ENCODE measurements at places on chromosomes 3 and 15. TPM values are rescaled to one million over a fixed set of nuclear protein-coding genes. Genes with fewer than 3 reads are reported as not detected.

Gene ZNF502
- polyA plus RNA-seq, result 6.6 TPM

Gene PKM
- 746 TPM for polyA plus RNA-seq

Gene CCDC54
- 4.0 TPM for polyA plus RNA-seq

Gene CPEB1
- polyA plus RNA-seq, result 1.2 TPM

Gene TRAT1
- not detected for polyA plus RNA-seq

Gene AADACL2
- polyA plus RNA-seq, result not detected

Gene LRRC34
- 6.0 TPM for polyA plus RNA-seq

DNA sequence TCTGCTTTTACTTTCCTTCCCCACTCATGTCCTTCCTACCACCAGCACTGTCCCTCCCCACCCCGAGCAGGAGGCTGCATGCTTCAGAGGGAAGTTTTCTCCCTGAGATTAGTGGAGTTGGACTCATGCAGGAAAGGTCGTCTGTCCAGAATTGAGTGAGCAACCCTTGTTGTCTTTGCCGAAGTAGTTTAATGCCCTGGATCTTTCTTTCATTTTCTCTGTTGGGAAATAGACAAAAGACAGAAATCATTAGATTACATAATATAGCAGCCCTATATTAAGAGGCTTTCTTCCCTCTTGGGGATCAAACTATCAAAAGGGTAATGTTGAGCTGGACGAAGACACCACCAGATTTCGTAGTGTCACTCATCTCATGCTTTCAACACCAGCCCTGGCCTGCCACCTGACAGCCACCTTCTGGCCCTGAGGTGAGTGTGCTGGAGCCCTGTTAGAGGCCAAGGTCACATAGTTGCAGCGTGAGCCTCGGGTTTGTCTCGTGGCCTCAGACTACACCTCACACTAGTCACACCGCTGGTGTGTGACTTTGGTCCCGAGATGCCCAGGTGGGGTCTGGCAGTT, 231.0 kb downstream of the ITPR1 start:
- no peak for DNase-seq

DNA sequence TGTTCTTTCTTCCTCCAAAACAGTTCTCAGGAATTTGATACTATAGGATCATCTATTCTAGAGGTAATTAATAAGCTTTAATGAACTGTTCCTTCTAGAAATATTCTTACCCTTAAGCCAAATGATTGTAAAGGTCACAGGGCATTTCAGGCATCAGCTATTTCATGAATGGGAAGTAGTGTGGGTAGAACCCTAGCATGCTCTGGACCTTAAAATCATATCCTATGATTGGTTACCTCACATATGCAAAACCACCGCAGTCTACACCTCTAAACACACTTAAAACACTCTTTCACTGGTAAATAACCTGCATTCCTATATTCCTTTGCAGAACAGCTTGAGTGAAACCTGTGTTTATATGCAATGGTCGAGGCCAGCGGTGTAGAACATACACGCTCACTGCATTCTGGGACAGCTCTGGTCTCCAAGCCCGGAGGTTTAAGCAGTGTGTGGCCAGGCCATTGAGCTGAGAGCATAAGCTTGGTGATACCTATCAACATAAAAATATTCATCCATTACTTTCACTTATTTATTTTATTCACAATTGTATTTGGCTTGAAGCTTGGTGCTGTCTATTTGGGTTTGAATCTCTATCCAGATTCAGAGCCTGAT, 87.7 kb upstream of the RASGRP1 start:
- DNase-seq, result no peak

DNA sequence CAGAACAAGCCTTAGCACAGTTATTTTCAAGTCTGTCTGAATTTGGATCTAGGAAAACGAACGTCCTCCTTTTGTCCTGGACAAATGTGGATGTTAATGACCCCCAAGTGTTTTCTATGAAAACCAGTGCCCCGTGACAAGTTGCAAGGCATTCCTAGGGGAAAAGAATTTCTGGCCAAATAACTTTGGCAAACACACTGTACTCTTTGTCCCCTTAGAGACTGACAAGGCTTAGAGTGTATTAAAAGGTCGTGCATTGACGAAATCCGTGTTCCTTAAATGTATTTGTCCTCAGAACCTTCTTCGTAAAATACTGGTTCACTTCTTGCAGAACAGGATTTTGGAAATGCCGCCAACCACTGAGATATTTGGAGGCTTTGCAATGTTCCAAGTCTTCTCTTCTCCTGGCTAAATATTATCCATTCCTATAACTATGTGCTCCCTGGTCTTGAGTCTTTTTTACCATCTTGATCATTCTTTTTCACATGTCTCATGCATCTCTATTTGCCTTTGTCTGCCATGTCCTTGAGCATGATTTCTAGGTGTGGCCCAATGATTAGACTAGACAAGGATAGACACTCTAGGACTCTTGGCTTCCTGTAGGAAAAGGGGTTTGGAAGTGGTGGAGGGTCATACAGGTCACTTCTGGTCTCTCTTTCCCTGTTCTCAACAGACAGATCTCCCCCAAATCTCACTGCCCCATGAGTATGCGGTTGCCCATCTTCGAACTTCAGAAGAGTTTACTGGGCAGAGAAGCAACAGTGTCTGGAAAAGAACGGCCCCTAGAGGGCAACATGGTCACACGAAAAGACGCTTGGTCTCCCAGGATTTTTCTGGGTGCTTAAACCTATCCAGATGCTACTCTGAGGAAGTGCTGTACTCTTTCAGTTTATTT, 117.5 kb downstream of the EDEM1 start:
- peak; percentile 23 for DNase-seq

- no peak for DNase-seq
Observed at GRCh38 chr3:136473716-136474326, 223.7 kb downstream of the PCCB start.

DNA sequence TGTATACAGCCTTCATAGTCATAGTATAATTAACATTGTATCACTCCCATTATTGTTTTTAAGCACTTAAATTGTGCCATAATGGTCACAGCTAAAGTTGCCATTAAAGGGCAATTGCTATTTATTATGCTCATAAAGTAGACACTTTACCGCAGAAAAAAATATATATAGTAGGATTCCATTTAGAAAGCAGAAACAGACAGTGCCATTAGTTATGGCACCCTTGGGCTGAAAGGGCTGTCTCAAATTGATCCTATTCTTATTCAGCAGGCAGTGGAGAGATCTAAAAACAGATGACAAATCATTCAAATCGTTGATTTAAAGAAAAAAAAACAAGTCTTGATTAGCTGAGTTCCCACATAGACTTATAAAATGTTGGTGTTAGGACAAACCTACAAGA, 514.2 kb upstream of the ROBO2 start:
- no peak for DNase-seq

DNA sequence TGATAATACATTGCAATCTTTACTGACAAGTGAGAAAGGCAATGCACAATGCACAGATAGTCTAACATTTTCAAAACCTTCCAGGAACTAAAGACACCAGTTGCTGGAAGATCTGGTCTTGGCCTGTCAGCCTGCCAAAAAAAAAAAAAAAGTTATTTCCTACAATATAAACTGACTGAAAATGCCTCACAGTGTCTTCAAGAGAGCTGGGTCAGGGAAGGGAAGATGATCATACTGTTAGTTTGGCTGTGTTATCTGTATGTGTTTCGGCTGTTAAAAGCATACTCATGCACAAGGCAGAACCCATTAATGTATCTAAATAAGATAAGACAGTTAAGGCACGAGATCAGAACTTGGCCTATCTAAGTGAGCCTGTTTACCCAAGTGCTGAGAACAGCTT, 673.4 kb downstream of the MECOM start:
- DNase-seq, result peak; percentile 14

GRCh38 chr3:192850451-192850981, 67.1 kb downstream of the MB21D2 start:
- DNase-seq, result no peak

DNA sequence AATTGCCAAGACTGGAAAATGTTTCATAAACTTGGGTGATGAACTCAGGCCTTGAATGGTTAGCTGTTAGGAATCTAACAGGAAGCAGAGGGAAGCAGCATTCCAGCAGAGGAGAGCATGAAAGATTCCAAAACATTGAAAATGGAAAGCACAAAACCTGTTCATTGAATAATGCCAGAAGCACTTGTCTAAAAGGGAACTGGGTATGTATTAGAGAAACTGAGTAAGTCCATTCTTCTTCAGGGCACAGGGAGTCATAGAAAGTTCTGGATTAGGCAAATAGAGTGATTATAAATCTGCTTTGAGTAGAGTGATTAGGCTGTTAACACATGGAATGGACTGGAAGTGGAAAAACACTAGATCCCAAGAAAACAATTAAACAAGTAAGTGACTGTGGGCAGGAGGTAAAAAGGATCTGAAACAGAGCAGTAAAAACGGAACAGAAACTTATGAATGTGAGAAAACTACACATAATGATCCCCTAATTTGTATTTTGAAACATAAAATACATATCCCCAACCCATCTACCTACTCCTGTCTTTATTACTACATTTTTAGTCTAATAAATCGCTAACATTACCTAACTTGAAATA, 343.4 kb downstream of the TBC1D5 start:
- DNase-seq, result no peak

DNA sequence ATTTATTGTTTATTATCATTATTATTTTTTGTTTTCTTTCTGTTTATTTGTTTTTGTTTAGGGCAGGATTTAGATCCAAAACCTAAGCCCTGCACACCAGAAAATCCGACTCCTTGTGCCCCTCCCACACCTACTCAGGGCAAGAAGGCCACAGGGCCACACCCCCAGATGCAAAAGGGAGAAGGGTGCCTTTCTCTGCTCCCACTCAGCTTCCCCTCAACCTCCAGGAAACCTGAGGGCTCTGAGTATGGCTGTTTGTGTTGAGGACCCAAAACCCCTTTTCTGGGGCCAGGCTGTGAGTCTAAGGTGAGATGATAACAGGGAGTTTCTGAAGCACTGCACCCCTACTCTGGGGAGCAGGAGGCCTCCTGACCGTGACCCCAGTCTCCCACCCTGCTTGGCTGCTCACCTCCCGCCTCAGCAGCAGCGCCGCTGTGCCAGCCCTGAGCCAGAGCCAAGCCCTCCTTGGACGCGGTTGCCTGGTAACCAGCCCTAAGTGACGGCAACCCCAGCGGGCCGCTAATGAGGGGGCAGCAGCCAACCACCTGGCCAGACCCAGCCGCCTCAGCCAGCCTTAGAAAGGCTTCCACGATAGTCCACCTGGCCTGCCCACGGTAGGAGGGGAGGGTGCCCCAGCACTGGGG, 6.4 kb upstream of the C15orf39 start:
- DNase-seq, result no peak

DNA sequence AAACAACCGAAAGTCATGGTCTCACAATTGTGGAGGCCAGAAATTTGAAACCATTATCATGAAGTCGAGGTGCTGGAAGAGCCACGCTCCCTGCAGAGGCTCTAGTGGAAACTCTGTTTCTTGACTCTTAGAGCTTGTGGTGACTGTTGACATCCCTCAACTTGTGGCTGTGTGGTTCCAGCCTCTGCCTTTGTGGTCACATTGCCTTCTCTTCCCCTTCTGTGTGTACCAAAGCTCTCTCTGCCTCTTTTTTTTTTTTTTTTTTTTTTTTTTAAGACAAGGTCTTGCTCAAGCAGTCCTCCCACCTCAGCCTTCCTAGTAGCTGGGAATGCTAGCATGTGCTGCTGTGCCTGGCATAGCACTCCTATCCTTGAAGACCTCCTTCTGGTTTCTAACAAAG, 48.7 kb upstream of the CRTC3 start:
- DNase-seq, result no peak

DNA sequence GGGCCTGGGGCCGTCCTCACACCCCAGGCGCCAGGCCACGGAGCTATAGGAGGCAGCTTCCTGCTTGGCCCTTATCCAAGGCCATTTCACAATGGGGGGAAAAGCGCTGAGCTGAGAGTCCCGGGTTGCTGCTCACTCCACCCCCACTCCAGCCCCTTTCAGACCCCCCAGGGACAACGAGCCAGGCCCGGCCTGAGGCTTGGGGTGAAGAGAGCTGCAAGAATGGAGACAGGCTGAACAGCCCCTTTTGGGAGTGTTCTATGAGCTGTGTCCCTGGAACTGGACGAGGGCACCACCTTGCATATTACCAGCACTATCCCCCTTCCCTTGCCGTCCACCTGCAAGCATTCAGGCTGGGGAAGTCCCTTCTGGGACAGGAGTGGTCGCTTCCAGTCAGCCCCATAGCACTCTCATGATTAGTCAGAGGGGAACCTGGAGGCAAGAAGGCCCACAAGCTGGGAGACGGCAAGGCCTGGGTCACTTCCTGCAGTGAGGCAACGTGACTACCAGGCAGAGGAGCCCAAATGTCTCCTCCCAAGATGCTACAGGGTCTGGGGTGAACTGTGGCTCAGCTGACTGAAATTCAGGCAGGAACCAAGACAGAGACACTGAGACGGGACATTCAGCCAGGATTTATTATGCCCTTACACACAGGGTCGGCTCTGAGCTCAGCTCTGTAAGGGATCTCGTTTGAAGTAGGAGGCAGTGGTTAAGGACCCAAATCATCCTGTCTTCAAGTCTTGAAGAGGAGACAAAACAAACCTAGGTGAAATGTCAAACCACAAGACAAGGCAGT, 8.6 kb upstream of the SRP14 start:
- DNase-seq, result no peak

DNA sequence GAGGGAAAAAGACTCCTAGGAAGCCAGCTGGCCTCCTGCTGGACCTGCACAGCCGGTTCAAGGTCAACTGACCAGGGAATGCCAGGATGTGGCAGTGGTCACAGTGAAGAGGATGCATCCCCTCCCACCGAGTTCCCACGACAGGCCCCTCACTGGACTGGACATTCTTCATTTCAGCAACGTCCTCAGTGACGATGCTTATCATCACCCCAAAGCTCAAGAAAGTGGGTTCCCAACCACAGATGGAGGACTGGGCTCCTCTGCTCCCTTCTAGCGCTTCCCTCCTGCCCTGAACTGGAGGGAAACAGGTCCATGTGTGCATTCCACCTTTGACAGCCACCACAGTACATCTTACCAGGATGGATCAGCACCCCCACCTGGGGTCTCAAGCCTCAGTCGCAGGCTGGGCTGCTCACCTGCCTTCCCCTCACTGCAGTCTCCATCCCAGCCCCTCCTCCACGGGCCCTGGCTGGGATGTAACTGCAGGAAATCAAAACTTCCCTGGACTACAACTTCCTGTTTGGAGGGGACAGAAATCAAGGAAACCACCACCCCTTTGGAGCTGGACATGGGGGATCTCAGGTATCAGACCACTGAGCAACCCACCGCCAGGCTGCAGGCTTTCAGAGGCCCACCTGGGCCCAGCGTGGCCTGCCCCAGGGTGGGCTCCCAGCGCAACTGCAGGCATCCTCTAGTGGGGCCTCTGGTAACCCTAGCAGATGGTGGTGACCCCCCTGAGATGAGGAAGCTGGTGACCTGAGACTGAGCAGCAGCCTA, 7.3 kb downstream of the CALML4 start:
- no peak for DNase-seq

All from muscle of arm (tissue), 14 donors.